ENCODE measurements at places on chromosomes 2 and 18.

GRCh38 chr2:241178961-241179360 is 9.5 kb upstream of the ANO7 start:
- DNase-seq = no peak

DNA sequence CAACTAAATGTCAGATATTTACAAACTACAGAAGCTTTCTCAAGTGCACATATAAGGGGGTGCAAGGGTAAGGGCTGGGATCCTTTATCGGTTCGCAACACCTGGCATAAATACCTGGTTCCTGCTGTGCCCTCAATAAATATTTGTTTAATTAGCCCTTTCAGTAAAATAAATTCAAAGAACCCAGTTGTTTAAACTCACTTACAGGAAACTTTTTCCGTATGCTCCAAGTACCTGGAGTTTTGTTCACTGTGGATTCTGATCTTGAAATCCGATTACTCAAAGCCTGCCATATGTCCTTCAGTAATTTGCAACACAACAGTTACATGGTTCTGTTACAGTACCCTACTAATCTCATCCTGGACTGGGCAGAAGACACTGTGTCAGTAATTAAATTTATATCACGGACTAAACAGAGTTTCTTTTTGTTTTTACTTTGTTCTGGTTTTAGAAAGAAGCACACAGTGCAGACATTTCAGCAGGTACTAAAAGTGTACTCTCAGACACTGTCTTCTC is 36.9 kb downstream of the TBC1D8 start:
- no peak for DNase-seq

DNA sequence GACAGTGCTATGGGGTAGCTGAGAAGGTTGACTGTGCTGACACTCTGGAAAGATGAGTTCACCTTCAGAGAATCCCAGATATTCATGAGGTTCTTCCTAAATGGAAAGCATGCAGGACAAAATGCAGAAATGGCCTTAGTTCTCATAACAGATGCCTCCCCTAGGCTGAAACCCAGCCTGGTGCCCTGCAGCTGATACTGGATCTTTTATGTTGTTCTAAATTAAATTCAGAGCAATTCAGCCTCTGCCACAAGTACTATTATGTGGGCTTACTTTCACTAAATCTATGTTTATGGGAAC is 172.0 kb upstream of the SERPINE2 start:
- no peak for DNase-seq

GRCh38 chr2:136233298-136233697 is 115.3 kb upstream of the CXCR4 start:
- DNase-seq = no peak

- DNase-seq = no peak
Observed at GRCh38 chr2:241890524-241891235, 21.2 kb downstream of the RTP5 start.

GRCh38 chr2:205361272-205361671 is 321.0 kb upstream of the NRP2 start:
- DNase-seq = no peak

DNA sequence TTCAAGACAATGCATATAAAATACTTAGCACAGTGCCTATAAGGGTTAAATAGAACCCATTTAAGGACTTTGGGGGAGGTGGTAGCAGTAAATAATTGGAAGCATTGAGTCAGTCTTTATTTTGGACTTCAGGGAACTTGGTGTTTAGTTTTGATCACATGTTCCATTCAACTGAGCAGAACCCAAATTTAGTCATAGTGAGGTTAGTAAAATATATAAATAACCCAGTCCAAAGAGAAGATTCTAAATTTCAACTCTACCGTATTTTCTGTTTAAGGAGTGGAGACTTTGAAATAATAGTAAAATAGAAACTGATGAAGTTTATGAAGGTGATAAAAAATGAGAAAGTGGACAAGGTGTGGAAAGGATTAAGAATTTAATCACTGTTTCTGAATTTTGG is 19.7 kb downstream of the TWSG1 start:
- no peak for DNase-seq

GRCh38 chr2:22520369-22521288 is 864.4 kb upstream of the KLHL29 start:
- DNase-seq = no peak
